ENCODE measurements at places on chromosomes 1 and 21.

DNA sequence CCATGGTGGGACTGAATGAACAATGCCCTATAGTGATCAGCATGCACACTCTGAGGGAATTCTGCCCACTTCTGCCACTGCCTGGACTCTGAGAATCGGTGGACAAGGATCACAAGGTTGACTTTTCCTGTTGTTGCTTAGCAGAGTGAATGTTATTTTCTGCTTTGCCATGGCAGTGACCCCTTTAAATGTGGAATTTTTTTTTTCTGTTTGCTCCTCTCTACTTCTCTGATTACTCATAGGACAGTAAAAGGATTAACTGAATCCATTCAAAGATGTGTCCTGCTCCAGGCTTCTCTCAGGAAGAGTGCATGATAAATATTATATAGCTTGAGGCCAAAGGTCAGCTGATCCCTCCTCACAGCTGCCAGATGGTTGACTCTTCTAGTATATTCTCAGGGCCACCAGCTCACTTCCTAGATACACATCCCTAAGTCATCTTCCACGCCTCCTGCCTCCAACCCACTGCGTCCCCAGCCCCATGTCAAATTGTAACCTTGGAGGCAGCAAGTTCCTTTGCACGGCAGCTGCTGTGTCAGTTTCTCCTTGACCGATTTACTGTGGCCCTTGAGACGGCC lies 74.0 kb upstream of the RALGPS2 start:
- DNase-seq, result no peak

- no peak for DNase-seq
Measured at GRCh38 chr21:44003307-44003966, 8.7 kb upstream of the TRAPPC10 start.

DNA sequence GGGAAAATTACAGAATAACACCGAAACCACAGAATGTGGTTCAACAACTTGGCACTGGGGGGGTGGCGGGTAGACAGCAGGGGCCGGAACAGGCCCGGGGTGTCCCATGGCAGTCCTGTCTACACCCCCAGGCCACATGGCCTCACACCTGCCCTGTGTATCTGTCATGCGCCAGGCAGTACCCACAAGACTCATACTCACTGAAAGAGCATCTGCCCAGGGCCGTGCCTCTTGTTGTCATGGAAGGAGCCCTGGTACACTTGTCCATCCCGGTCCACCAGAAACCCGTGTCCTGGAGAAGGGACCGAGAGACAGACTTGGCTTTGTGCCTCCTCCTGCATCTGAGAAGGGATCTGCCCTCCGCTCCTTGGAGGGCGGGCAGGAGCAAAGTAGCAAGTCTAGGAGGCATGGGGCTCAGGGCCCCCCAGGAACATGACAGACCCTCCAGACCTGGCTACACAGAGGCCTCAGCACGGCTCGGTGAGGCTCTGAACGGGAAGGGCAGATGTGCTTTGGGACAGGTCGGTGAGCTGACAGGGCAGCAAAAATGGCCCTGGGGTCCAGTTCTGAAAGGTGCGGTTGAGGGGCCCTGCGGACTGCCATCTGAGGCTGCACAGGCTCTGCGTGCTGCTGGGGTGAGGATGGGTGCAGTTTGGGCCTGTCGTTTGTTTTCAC lies 5.6 kb downstream of the MORN1 start:
- no peak for DNase-seq

DNA sequence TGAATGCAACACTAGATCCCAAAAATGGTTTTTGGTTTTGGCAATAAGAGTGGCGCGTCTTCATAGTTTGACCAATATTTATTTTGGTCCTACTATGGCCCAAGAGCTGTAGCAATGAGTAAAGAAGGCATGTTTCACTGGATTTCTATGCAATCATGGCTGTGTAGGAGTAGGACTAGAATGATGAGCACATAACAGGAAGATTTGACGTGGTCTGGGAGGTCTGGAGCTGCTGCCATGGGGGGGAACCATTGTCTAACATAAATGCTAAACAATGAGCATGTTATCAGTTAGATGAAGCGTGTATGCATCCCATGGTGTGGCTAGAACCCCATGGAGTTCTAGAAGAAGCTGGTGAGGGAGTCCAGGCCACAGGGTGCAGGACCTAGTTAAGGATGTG lies 38.3 kb downstream of the OLIG1 start:
- DNase-seq, result no peak

- DNase-seq, result no peak
Measured at GRCh38 chr21:30733026-30733425, 14.0 kb downstream of the KRTAP21-2 start.

- no peak for DNase-seq
Measured at GRCh38 chr1:235984041-235984825, 80.7 kb downstream of the NID1 start.

GRCh38 chr1:32307324-32307723 lies 15.4 kb downstream of the HDAC1 start:
- no peak for DNase-seq

GRCh38 chr1:3386205-3387002 lies 68.1 kb upstream of the ARHGEF16 start:
- DNase-seq, result no peak
